ENCODE measurements at places on chromosomes 4 and X.

DNA sequence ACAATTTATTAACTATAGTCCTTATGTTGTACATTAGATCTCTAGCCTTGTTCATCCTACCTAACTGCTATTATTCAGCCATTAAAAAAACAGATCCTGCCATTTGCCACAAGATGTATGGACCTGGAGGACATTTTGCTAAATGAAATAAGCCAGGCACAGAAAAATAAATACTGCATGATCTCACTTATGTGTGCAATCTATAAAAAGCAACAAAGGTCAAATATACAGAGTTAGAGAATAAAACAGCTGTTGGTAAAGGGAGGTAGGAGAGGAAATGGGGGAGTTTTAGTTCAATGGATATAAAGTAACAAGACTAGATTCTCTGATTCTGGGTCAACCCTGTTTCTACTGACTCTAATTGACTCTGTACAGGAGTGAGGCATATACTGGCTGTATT, 103.3 kb upstream of the FAM9C start:
- no peak for DNase-seq

GRCh38 chr4:104064646-104065577, 345.1 kb upstream of the TACR3 start:
- peak; percentile 44 for DNase-seq

- DNase-seq = peak; percentile 36
Observed at GRCh38 chrX:53284684-53285447, 3.5 kb upstream of the IQSEC2 start.

GRCh38 chr4:3221184-3221494, 27.8 kb upstream of the MSANTD1 start:
- DNase-seq = no peak

DNA sequence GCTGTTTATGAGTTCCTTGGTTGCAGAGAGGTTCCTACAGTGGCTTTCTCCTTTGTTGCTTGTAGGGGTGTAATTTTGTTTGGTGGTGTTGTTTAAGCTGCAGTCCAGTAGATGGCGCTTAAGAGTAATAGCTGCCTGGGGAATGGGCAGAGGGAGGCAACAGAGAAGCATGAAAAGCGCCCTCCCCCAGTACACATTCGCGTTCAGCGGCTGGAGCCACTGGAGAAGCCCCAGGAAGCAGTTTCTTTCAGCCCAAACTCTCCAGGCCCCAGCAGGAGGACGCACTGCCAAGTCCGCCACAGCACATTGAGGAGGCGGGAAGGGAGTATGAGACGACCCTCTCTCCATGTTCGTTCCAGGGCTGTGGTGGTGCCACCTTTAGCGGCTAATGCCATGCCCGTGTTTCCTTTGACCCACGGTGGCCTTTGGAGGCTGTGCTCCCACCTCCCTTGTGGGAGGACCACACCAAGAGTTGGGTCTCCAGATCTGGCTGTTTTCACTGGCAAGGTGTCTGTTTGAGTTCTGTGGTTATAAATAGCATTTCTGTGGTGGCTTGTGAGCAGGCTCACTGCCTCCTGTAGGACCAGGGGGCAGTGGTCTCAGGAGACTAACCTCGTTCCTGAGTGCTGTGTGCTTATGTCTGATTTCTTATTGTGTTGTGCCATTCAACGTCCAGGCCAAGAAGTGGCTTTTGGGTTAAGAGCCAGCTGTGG, 252.3 kb downstream of the ARHGAP10 start:
- peak; percentile 38 for DNase-seq
